ENCODE measurements at places on chromosomes 1 and 21.
A peak's percentile ranks its signal among the peaks of the same experiment; 100 is the strongest.

- no peak for DNase-seq
These were observed 123.0 kb upstream of the L1TD1 start for GRCh38 chr1:62071695-62072094.

DNA sequence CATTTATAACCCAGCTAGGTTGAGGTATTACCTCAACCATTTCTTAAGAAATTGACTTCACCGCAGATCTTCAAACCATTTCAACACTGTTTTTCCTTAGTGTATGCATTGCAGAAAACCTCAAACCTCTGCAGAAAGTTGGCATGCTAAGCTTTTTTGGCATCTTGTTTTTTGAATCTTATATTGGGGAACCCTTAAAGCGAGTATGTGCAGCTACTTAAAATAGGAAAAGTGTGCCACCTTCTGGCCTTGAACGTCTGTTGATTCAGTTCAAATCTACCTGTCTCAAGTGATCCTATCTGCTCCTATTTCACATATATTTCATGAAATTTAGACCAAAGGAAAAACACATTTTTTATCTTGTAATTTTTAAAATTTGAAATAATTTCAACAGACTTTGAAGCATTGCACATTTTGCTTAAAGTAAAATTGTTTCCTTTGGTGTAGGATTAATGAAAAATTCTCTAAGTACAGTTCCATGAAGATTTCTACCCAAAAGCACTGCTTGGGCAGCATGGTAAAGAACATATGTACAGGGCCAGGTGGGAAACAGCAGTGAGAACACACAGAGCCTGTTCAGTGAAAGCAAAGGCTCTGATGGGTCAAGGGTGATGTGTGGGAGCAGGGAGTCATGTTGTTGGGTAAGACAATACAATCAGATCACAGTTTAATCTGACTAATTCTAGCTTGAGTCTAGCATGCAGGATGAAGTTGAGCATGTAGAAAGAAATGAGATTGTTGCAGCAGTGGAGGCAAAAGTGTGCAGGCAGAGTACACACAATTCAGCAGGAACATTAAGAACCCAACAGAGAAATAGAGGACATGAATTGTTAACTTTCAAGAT is 17.2 kb downstream of the HENMT1 start:
- DNase-seq, result peak; percentile 36

DNA sequence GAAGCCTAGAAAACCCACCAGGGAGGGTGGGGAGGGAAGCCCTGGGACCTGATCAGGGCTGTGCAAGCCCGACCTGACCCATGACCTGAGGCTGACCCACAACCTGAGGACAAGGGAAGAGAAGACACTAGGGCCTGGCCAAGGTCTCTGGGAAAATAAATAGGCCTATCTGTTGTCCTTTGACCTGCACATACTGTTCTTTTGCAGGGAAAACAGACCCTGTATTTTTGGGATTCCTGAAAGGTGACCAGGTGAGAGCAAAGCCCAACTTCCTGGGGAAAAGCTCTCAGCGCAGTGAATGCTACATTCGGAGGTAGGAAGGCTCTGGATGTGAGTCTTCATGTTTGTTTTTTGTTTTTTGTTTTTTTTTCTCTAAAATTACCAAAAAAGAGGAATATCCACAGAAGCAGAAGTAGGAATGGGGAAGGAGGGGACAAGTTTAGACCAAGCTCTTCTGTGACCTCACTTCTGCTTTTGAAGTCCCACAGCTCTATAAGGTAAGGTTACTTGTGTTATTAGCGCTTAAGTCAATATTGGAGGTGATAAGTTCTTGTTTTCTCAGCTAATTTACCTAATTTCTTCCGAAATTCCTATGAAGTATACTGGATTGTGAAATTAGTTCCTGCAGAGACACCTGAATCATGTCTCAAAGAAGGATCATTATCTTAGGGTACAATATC is 26.2 kb upstream of the LYST start:
- DNase-seq, result no peak

- DNase-seq, result no peak
These were observed 14.2 kb upstream of the PHC2 start for GRCh38 chr1:33445108-33445507.

DNA sequence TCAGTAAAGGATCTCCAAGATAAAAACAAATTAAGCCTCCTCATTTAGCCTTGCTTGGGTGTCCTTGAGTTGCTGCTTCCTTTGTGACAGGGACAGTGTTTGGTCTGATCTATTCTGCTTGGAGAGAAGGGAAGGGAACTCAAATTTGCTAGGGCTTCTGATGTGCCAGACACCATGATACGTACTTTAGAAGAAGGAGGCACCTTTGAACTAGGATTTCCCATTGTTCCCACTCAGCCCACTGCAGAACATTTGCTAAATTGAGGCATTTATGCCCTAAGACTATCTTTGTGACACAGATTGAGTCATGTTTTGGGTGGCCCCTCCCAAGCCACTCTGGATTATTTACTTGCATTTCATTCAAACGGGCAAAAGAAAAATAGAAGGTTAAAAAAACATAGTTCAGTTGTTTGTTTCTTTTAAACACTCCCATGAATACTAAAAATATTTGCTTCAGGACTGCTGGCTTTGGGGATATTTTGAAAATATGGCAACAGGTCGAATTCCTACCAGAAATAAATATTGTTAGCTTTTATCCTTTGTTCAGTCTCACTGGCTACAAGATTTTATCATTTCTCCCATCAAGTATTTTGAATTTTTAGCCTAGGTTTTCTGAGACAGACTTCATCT is 81.9 kb upstream of the WLS start:
- no peak for DNase-seq

DNA sequence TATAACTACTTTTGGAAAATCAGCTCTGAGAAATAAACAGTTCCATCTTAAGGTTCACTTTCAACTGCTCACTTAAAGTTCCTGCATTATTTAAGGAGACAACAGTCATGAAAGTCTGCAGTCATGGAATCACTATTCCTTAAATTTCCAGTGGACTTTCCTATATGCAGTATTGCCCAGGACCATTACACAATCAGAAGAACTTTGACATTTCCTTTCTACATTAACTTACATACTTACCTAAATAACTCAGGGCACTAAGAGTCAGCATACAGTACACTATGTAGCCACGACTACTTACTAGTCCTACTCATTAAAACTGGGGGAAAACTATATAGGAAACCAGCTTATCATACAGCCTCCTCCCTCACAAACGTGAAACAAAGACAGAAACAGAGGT is 220.1 kb downstream of the SLC45A1 start:
- no peak for DNase-seq

GRCh38 chr1:181044449-181044966 is 10.7 kb downstream of the MR1 start:
- DNase-seq, result no peak

GRCh38 chr1:189606795-189607476 is 870.7 kb downstream of the BRINP3 start:
- peak; percentile 92 for DNase-seq

GRCh38 chr1:104636581-104636980 is 886.9 kb downstream of the AMY1C start:
- no peak for DNase-seq

GRCh38 chr1:167420510-167420909 is 97.8 kb downstream of the CD247 start:
- no peak for DNase-seq

GRCh38 chr1:167791281-167792187 is 69.8 kb downstream of the MPZL1 start:
- DNase-seq, result no peak

DNA sequence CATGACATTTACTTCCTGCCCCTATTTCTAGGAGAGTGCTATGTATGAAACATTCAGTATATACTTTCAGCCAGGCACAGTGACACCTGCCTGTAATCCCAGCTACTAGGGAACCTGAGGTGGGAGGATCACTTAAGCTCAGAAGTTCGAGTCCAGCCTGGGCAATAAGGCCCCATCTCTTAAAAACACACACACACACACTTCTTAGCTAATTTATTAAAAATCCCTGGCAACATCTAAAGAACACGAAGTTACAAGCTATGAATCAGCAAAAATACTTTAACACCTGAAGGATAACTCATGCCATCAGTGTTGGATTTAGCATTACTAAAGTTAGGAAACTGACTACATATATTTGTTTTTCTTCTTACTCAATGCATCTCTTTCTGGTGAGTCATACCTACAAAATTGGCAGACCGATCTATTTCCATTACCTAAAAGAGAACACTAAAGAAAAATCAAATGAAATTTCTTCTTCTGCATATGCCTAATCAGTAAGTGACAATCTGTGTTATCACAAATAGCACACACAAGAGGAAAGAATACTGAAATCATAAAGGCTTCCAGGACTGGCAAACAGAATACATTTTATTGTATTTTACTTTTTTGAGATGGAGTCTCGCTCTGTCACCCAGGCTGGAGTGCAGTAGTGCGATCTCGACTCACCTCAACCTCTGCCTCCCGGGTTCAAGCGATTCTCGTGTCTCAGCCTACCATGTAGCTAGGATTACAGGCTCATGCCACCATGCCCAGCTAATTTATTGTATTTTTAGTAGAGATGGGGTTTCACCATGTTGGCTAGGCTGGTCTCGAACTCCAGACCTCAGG is 41.4 kb downstream of the RNF115 start:
- peak; percentile 96 for DNase-seq

DNA sequence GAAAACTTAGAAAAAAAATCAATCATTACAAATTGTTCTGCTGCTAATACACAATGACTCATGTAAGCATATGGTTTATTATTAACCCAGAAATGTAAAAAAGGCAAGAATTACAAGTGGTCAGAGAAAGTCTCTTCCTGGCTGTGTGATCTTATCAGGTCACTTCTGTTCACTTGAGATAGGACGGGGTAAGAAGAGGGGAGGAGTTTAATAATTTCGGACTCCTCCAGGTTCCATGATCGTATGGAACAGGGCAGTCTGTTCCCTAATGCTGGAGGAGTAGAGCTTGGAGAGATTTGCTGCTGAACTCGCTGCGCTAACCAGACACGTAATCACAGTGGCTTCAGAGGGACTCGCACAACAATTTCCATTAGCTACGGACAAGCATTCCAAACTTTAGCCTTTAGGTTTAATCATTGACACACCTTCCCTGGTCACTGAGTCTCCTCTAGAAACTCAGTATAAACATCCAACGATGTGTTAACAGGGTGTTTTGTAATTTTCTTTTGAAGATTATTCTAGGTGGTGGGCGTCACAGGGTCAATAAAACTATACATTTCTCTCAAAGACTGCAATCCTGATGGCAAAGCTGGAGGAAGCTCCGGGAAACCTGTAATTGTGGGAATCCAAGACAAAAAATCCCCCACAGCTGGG is 1.3 kb downstream of the CRYZ start:
- peak; percentile 91 for DNase-seq

GRCh38 chr1:197917805-197918651 is 856 bp downstream of the LHX9 start:
- DNase-seq, result no peak

DNA sequence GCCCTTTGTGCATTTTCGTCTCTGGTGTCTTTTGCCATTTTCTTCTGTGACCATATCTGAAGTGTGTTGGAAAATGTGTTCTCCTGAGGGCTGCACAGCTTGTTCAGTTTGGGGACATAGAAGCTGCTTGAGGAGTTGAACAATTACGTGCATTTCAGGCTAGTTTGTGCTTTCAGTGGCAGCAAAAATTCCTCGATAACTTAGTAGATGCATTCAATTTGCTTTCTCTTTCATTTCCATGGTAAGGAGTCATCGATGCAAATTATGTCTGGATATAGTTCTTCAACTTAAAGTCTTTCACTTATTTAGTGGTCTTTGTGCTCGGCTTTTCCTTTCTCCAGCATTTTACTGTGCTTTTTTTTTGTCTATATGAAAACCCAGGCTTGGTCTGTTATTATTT is 441.5 kb downstream of the PLA2G4A start:
- no peak for DNase-seq

DNA sequence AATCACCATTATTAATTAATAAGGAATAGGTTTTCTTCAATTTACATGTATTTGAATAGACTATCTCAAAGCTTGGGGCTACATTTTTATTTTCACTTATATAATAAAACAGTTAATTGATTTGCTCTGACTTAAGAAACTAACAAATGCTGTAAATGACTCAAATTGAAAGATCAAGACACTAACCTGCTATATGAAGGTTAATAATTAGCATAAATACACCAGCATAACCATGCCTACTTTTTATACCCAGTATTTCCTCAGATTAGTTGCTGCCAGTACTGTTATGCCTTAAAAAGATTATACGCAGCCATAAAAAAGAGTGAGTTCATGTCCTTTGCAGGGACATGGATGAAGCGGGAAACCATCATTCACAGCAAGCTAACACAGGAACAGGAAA is 1545.1 kb downstream of the AMY1C start:
- no peak for DNase-seq
